ENCODE measurements at places on chromosomes 11 and 22.

DNA sequence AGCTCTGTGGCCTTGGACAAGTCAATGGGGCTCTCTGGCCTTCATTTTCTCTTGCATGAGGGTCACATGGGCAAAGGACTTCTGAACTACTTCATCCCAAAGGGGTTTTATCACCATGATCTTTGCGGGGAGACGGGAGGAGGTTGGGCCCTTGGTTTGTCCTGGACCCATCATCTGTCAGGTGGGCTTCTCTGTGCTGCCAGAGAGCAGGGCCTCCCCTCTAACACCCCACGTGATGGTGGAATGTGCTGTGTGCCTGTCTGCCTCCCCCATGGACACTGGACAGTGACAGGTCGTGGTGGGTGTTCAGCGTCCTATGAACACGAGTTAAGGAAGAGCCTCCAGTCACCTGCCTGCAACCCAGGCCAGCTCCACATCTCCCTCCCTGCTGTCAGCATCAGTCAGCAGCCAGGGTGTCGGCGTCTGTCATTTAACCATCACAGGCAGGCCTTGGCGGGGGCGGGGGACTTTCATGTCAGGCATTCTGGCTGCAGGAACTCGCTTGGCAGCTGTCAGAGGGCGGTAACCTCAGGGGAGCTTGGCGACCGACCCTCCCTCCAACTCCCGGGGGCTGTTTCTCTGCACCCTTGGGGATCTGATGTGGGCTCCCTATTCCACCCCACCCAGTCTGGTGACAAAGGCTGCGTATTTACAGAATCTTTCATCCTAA is 2.6 kb upstream of the SUN2 start:
- no peak for DNase-seq

- DNase-seq = no peak
These were observed 107.8 kb downstream of the KIRREL3 start for GRCh38 chr11:126892756-126893155.

GRCh38 chr11:119447664-119448242 is 24.8 kb upstream of the THY1 start:
- no peak for DNase-seq

GRCh38 chr11:44944181-44944852 is 6.4 kb downstream of the TP53I11 start:
- no peak for DNase-seq

GRCh38 chr11:67668192-67668551 is 6.3 kb downstream of the ALDH3B2 start:
- DNase-seq = no peak

All from EH (cell line).